ENCODE measurements at places on chromosomes 6 and 20.

GRCh38 chr6:87832025-87832825, 130.2 kb upstream of the AKIRIN2 start:
- DNase-seq: no peak

GRCh38 chr6:63844287-63844686, 208.7 kb downstream of the PHF3 start:
- no peak for DNase-seq

DNA sequence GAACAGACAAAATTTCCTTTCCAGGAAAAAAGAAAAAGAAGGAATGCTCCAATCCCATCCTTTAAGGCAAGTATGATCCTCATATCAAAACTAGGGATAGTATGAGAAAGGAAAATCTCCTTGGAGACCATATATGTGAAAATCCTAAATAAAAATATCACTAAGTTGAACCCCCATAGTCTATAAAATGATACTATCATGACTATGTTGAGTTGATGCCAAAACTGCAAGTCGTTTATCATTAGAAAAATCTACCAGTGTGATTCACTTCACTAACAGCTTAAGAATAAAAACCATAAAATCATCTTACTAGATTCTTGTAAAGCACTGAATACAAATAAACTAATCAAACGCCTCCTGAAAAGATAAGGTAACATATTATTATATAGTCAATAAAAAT, 76.6 kb upstream of the STXBP5 start:
- DNase-seq: no peak

DNA sequence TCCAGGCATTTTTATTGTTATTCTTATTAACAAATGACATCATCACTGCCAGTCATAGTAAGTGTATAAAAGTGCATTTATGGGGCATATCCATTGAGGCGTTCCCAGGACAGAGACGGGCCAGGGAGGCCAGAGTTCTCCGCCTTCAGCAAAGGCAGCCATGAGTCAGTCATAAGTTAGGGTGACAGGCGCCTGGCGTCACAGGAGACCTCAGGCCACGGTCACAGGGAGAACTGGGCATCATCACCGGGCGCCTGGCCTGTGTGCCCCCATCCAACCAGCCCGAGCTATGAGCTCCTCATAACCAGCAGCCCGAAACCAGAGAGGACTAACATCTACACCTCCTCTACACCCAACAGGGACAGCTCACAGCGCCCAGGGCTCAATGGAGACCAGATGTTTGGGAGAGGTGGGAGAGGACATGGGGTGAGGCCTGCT, 259.2 kb downstream of the DLL1 start:
- peak; percentile 14 for DNase-seq

DNA sequence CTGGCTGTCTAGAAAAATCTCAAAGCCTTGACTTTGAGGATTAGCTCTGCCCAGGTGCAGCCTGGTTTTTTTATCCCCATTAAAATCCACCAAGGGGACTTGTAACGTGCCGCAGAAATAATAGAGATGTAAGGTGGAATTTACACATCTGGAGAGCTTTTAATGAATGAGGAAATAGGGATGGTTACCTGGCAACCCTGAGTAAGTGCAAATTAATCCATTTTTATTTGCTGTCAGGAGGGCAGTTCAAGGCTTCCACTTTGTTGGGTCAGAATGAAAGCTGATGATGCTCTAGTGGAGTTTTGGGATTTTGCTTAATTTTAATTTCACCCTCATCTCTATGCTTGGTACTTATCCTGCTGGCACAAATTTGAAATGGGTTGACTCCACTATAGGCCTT, 163.4 kb upstream of the CEP162 start:
- no peak for DNase-seq

DNA sequence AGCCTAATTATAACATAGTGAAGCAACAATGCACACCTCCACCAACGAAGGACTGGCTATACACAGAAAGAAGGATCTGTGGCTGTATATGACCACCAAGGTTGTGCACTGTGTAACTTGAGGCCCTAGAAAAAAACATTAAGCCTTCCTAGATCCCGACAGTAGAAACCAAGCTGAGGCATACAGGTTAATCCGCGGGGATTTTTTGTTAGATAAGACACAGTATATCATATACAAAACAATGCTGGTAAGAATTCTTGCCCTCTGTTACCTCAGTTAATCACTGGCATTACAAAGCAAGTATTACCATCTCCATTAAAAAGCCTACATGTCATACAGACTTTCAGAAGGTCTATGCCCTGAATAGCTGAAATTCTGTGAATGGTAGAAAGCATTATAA, 228.8 kb downstream of the TBC1D32 start:
- no peak for DNase-seq

GRCh38 chr6:2963756-2964155, 7.6 kb downstream of the SERPINB6 start:
- DNase-seq: no peak

DNA sequence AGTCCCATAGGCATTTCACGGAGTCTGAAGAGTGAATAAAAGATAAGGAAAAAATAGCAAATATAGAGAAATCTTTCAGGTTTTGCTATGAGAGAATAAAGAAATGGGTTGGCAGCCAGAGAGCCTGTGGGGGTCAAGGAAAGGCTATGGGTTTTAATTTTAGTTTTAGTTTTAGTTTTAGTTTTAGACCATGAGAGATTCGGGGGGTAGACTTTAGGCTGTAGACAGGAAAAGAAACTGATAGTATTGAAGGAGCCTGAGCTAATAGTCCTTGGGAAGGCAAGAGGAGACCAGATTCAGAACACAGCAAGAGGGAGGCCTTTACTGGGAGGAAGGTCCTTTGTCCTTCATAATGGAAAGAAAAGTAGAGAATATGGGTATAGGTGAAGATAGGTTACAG, 19.3 kb downstream of the DOP1A start:
- no peak for DNase-seq

All from activated CD4-positive, CD25-positive, alpha-beta regulatory T cell treated with anti-CD3 and anti-CD28 coated beads, Interleukin-2, amount 50 U/mL, for 72 hours (primary cell).